ENCODE measurements at places on chromosomes 13 and 19.

DNA sequence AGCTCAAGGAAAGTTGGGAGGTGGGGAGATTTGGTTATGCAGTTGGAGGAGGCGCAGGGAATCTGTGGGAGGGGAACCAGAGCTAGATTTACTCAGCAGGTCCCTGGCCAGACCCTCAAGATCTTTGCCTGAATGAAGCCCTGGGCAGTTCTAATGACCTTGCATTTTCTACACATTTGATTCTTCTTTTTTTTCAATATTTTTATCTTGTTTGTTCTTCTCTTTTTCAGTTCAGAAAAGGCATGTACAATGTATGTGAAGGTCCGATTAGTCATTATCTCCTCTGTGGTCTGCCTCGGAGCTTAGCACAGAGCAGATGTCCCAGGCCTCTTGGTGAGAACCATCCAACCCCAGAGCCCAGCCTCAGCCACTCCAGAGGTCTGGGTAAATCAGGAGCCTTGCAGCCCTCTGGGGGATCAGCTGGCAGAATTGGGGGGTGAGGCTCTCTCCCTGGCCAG, 24.2 kb downstream of the SERP2 start:
- DNase-seq, result no peak

GRCh38 chr13:39749528-39749927, 94.1 kb downstream of the COG6 start:
- DNase-seq, result no peak

GRCh38 chr13:45773944-45774343, 71.8 kb downstream of the CBY2 start:
- DNase-seq, result no peak

DNA sequence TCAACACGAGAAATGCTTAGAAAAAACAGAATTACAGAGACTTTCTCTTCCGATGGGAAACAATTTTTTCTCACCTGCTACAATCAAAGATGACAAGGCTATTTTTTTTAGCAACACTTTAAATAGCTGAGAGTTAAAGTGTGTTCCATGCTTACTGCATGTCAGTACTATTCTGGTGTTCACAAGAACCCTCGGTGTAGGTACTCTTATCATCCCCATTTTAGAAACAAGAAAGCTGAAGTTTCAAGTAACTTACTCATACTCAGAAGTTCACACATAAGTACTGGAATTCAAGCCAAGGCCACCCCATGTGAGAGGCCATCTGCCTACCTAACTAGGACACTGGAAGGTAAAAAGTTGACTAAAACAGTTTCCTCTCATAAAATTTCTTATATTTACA, 9.0 kb upstream of the TNFRSF19 start:
- DNase-seq, result no peak

GRCh38 chr19:51489113-51489512, 10.8 kb downstream of the CEACAM18 start:
- DNase-seq, result no peak

DNA sequence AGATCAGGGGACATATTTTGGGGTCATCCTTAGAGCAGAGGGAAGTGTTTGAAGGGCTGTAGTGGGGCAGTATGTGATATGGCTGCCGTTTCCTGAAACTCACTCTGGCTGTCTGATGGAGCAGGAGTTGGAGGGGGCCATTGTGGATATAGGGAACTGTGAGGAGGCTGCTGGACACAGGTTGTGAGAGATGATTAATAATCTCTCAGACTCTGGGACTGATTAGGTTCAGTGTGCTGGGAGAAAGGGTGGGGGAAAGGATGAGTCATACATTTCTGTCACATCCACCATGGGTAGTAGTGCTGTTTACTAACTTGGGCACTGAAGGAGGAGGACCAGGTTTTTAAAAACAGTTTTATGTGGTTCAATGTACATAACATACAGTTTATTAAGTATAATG, 4.8 kb downstream of the B3GLCT start:
- DNase-seq, result no peak

DNA sequence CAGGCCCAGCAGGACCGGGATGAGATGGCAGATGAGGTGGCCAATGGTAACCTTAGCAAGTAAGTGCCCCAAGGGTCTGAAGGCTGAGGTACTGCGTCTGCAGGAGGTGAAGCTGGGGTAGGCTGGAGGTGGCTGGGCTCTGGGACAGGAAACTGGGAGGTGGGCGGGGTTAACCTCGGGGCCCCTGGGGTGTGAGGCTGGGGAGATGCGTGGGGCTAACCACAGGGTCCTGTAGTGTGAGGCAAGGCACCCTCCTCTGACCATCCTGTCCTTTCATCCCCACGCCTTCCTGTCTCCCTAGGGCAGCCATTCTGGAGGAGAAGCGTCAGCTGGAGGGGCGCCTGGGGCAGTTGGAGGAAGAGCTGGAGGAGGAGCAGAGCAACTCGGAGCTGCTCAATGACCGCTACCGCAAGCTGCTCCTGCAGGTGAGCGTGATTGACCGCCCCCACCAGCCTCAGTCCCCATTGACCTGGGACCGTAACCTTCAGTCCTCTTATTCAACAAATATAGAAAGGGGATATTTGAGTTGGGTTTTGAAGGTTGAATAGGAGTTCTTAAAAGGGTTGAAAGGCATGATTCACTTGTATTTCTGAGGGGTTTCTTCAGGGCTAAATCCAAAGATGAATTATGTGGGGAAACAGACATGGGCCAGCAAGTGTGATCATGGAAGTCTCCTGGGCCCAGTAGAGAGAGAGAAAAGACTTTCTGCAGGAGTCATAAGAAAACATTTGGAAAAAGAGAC, 35.7 kb downstream of the KCNC3 start:
- DNase-seq, result no peak

GRCh38 chr19:18590273-18591272, 2.0 kb downstream of the REX1BD start:
- DNase-seq, result no peak

- DNase-seq, result no peak
Measured at GRCh38 chr13:37492075-37492474, 106.5 kb downstream of the POSTN start.

DNA sequence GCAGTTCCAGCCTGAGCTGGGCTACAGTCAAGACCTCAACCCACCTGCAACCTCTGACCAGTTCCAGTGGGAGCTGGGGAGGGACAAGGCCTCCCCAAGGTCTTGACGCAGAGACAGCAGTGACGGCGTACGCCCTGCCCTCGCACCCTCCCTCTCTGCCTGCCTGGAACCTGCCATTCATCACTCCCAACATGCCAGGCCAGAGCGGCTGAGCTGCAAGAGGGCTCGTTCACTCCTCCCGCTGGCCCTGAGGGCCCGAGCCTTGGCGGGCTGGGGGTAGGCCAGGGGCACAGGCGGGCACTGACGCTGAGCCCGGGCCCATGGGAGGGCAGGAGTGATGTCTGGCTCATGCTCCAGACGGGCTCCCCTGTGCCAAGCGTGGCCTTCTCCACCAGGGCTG, 8.2 kb downstream of the NDUFA11 start:
- no peak for DNase-seq

DNA sequence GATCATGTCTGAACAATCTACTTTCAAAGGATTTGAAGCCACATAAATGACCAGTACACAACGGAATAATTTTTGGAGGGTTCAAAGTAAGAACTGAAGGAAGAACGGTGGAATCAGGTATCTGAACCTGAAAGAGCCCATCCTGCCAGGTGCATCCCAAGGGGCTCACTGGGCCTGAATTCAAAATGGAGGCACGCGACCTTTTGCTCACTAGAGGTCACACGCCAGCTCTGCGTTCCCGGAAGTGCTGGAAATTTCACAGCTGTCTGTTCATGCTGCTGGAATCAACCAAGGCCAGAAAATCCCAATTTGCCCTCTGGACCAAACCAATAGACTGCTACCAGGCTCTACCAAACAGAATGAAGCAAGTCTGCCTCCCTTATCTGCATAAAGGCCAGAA, 4.2 kb upstream of the RASA3 start:
- no peak for DNase-seq

DNA sequence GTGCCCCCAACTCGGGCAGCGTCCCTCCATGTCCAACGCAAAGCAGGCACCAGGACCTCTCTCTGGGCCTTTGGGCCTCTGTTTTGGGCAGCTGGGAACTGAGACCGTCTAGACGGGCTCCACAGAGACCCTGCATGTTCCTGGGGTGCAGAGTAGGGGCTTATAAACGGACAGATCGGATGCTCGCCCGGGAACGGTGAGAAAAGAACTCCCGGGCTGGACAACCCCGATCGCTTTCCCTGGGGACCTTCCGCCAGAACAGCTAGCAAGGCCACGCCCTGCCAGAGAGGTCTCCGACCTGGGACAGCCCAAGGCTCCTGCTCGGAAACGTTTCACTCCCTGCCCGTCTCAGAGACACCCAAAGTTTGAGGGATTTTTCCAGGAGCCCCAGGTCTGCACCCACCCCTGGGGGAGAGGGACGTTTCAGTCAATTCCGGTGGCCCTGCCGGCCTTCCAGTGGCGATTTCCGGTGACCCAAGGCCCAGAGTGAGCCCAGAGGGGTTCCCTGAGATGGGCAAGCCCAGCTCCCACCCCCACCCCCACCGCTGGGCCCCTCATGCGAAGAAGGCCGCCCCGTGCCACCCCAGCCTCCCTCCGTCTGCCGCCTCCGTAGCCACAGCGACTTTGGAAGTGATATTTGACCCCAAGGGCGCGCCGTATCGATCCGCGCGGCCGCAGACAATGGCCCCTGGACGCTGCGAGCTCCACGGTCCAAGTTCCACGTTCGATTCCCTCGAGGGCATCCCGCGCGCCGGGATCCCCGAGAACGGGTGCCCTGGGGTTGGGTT, 1.7 kb downstream of the NR2F6 start:
- DNase-seq, result no peak

- DNase-seq, result no peak
Measured at GRCh38 chr13:45879666-45880065, 28.1 kb upstream of the SIAH3 start.

DNA sequence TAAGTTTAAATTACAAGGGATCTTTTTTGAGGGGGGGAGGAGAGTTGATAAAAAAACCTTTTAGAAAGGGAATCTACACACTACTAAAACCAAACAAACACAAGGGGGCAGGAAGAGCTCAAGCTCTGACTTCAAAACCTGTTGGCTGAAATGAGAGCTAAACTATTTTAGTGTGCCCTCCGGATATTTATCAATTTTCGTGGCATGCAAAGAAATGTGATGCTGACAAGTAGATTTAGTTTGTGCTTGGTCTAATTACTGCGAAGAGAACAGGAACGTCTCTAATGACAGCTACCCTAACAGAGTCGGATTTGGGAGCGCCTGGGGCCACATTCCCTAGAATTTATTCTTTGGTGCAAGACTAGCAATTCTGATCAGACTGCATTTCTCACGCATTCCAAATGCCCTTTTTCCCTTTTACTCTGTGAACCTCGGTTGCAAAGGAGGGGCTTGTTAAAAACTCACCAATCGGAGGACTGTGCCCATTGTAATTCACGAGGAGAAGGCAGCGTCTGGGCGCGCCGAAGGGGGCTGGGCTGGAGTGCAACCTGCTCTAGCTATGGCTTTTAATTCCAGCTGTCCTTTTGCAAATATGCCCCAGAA, 802 bp upstream of the FREM2 start:
- DNase-seq, result no peak

GRCh38 chr13:89455741-89456140, 1784.6 kb downstream of the SLITRK5 start:
- no peak for DNase-seq

- no peak for DNase-seq
Measured at GRCh38 chr13:75547917-75548316, 1.7 kb upstream of the UCHL3 start.

GRCh38 chr13:106284358-106284757, 251.1 kb downstream of the EFNB2 start:
- no peak for DNase-seq

- DNase-seq, result no peak
Measured at GRCh38 chr19:12834976-12835757, 788 bp upstream of the RTBDN start.

GRCh38 chr19:8610936-8611300, 403 bp upstream of the ADAMTS10 start:
- DNase-seq, result no peak

GRCh38 chr19:5547881-5548280, 19.9 kb downstream of the TINCR start:
- DNase-seq, result no peak

GRCh38 chr19:47417746-47418691, 1.3 kb downstream of the MEIS3 start:
- no peak for DNase-seq

GRCh38 chr19:18513868-18514267, 8.0 kb downstream of the ELL start:
- no peak for DNase-seq

DNA sequence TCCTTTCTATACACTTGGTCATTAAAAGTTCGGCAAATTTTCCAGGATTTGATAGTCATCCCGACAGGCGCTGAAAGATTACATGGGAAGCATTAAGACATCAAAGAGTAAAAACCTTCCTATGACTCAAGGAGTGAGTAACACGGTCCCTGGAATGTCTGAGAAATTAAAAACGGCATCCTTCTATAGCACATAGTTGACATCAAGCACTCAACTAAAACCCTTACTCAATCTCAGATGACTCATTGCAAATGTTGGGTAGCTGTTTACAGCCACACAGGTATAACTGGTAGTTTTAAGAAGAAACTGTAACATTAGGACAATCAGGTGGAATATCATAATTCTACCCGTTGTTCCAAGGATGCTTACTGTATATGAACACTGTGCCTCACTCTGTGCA, 6.4 kb upstream of the LGALS13 start:
- DNase-seq, result no peak

GRCh38 chr19:2282062-2282861, at the start of gene PEAK3:
PEAK3 (minus strand) TSS chr19:2282175; CDS start chr19:2280931, 1,244 bp downstream.
- DNase-seq, result no peak

All from activated CD8-positive, alpha-beta memory T cell treated with anti-CD3 and anti-CD28 coated beads for 1 hour (primary cell).